ENCODE measurements at places on chromosomes 16 and 17.
A peak's percentile ranks its signal among the peaks of the same experiment; 100 is the strongest.

GRCh38 chr16:74825941-74826340 lies 51.3 kb upstream of the FA2H start:
- no peak for DNase-seq

GRCh38 chr16:88883946-88884345 lies 17.5 kb upstream of the PABPN1L start:
- DNase-seq = no peak

DNA sequence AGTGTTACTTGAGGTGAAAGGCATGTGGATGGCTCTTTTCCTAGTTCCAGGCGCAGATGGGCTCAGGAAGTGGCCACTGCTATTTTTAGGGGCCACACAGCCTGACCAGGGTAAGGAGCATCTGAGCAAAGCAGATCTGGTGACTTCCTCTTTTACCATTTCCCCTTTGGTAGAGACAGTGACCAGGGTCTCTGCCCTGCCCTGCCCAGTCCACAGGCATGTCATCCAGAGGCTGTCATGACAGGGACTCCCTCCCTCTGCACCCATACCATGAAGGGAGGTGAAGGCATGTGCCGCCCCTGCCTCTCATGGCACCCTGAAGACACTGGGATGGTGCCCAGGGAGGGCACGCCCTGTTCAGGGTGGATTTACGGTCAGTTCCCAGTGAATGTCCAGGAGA lies 2.2 kb downstream of the PLA2G15 start:
- DNase-seq = no peak

GRCh38 chr16:71894229-71894920 lies 956 bp upstream of the IST1 start:
- no peak for DNase-seq

GRCh38 chr17:58960068-58960467 lies 146.6 kb downstream of the TRIM37 start:
- no peak for DNase-seq

- DNase-seq = no peak
Observed at GRCh38 chr17:45093444-45094110, 32.5 kb downstream of the NMT1 start.

- DNase-seq = no peak
Observed at GRCh38 chr16:48433850-48434530, 48.8 kb upstream of the SIAH1 start.

DNA sequence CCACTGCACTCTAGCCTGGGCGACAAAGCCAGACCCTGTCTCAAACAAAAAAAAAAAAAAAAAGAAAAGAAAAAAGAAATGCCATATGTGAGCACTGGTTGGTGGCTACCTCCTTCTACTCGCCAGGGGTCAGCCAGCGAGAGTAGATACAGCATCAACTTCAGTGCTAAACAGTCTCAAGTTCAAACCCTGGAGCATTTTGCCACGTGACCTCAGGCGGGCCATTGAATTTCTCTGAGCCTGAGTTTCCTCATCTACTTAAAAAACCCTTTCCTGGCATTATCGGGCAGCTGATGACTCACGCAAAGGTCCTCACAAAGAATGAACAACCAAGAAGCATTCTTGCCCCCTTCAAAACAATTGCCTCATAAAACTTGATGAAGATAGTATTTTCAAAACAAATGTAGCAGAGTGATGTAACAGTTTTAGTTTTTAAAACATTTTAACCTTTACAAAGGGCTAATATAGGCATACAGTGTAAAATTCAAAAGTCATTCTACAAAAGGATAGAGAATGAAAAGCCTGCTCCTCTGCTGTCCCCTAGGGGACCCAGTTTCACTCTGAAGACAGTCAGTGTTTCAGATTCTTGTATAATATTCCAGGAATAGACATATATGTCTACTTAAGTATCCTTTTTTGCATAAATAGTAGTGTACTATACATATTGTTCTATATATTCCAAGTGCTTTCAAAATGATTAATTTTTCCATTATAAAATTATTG lies 28.4 kb downstream of the DNAH2 start:
- DNase-seq = no peak

GRCh38 chr16:54342966-54343365 lies 56.4 kb upstream of the IRX3 start:
- DNase-seq = no peak

- DNase-seq = no peak
Observed at GRCh38 chr17:1034652-1035210, 37.8 kb downstream of the TIMM22 start.

- DNase-seq = no peak
Observed at GRCh38 chr16:27618606-27619327, 68.8 kb downstream of the KATNIP start.

DNA sequence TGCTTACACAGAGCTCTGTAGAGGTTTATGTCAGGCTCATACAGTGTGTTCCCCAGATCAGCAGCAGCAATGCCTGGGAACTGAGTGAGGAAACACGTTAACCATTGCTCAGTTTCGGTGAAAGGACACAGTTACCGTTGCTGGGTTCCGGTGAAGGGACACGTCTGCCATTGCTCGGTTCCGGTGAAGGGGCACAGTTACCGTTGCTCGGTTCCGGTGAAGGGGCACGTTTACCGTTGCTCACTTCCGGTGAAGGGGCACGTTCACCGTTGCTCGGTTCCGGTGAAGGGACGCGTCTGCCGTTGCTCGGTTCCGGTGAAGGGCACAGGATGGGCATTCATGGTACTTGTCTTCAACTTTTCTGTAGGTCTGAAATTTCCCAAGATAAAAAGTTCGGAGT lies 81.7 kb downstream of the MRM3 start:
- no peak for DNase-seq

DNA sequence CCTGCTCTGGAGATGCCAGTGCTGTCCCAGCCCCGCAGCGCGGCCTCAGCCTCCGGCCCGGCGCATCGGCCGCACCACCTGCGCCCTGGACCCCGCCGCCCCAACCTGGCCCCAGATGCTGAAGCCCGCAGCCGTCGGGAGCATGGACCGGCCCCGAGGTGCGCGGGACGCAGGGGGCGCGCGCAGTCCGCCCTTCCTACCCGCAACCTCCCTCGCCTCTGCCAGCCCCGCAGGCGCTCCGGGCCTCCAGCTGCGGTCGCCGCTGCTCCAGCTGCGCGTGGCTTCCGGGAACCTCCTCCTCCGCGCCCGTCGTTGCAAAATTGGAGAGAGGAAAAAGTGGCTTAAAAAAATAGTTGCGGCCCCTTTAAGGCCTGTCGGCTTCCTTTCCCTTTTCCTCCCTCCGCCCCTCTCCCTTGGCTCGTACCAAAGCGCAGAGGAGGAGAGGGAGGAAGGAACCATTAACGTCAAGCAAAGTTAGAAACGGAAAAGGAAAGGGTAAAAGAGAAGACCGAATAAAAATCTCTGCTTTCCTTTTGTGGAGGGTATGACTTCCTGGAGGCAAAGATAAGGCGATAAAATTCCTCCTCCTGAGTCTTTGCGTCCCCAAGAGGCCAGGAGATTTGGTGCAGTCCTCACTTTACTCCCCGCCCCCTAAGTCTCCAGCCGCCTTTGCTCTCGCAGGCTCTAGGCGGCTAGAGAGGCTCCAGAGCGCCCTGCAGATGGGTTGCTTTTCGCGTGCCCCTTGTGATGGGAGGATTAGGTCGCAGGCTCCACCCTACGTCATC lies at the start of gene CDIPT:
Gene CDIPT, minus strand, starts transcription at position 343 of the 785 bp plus-strand sequence. CDS start 369 bp downstream, outside the sequence.
- peak; percentile 81 for DNase-seq

DNA sequence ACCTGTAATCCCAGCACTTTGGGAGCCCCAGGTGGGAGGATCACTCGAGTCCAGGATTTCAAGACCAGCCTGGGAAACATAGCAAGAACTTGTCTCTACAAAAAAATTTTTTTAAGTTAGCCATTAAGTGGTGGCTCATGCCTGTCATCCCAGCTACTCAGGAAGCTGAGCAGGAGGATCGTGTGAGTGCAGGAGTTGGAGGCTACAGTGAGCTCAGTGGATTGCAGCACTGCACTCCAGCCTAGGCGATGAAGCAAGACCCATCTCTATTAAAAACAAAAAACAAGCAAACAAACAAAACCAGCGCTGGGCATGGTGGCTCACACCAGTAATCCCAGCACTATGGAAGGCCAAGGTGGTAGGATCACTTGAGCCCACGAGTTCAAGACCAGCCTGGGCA lies 38.0 kb downstream of the HEATR3 start:
- no peak for DNase-seq

DNA sequence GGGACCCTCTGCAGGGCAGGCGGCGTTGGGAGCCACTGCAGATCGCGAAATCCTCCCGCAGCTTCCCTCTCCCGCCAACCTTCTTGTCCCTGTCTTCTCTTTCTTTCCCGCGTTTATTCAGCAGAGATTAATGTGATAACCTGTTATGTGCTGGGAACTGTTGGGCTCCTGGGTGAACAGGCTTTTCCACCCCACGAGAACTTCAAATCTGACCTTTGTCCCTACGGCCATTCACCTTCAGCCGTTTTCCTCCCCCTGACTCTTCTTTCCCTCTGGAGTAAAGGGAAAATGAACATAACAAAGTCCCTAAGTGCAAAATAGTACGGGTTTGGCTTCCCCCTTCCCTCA lies 15.2 kb upstream of the KPNA2 start:
- DNase-seq = no peak

- no peak for DNase-seq
Observed at GRCh38 chr17:17804007-17804406, 32.8 kb downstream of the SREBF1 start.

GRCh38 chr17:28346199-28346580 lies 10.6 kb downstream of the TNFAIP1 start:
- no peak for DNase-seq

- no peak for DNase-seq
Observed at GRCh38 chr16:65415460-65415859, 293.6 kb upstream of the CDH11 start.

DNA sequence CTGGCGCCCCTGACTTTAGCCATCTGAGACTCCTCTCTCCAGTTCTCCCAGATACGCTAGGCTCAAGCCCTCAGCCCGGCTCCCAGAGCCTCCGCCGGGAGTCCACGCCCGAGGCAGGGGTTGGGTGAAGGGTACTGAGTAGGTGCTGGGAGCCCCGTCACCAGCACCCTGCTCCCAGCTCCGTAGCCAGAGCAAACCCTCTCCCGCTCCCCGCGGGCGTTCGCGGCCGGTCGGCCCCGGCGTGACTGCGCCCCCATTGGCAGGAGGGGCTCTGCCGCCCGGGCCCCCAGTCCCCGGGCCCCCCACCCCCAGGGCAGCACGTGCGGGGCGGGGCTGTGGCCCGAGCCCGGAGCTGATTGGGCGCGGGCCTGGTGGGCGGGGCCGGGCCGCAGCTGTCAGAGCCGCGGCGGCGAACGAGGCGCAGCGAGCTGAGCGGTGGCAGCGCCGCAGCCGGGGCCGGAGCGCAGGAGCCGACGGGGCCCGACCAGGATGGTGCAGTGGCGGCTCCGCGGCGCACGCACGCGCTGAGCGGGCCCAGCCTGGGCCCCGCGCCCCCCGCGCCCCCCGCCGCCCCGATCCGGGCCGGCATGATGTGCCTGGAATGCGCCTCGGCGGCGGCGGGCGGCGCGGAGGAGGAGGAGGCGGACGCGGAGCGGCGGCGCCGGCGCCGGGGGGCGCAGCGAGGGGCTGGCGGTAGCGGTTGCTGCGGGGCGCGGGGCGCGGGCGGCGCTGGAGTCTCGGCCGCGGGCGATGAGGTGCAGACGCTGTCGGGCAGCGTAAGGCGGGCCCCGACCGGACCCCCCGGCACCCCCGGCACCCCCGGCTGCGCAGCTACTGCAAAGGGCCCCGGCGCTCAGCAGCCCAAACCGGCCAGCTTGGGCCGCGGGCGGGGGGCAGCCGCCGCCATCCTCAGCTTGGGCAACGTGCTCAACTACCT lies at the start of gene SPNS2:
Gene SPNS2, plus strand, starts transcription at position 421 of the 937 bp plus-strand sequence. Its CDS starts 167 bp downstream, at position 588.
- peak; percentile 29 for DNase-seq

DNA sequence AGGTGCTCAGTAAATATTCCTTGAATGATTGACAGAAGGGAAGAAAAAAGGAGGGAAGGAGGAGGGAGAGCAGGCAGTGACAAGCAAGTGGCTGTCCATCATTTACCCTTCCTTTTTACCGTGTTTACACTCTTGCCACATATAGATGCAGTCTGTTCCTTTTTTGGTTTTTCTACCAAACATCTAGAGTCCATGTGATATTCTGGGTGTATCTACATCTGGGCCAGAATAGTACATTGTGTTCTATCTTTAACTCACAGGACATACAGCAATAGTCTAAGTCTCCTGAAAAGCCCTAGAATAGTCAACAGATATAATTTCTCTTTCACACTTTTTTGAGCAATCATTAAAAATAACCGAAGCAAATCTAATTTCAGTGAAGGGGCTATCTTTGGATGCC lies 33.5 kb downstream of the KCNJ2 start:
- DNase-seq = no peak

DNA sequence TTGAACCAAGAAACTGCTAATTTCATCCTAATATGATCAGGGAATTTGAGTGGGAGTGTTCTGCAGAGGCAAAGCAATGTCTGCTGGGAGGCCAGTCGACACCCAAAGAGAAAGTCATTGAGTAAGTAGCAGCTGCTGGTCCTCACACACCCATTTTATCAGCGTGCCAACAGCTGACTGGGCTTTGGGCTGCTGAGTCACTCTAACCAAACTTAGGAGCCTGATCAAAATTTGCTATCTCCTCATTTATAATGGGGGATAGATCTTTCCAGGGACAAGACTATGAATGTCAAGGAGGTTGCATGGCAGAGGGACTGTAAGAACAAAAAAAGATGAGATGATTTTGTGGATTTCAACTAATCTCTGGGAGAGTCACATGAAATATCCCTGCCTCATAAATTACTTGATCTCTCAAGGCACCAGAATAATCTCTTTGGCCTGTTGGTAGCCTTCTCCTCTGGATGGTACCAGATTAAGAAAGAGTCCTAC lies 32.9 kb downstream of the CPSF4L start:
- DNase-seq = peak; percentile 25

DNA sequence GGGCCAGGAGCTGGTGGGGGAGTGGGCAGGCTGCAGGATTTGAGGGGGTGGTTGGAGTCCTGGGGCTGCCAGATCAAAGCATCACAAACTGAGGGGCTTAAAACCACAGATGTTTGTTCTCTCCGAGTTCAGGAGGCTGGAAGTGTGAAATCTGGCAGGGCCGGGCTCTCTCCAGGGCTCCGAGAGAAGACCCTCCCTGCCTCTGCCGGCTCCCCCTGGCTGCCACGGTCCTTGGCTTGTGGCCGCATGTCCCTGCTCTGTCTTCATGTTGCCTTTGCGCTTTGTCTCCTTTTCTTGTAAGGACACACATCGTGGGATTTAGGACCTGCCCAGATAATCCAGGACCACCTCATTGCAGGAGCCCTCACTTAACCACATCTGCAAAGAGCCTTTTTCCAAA lies 139.8 kb upstream of the GSE1 start:
- DNase-seq = no peak

Measured in stimulated activated CD8-positive, alpha-beta memory T cell treated with anti-CD3 and anti-CD28 coated beads, Interleukin-7, amount 100 ng/mL, for 48 hours (primary cell).